ENCODE measurements at places on chromosomes 7 and 10. TPM values are rescaled to one million over a fixed set of nuclear protein-coding genes. Genes with fewer than 3 reads are reported as not detected.

Gene CUBN
- total RNA-seq = 1.1 TPM

Gene MDFIC
- 29.4 TPM for total RNA-seq

GRCh38 chr10:133361773-133362441 lies 4.1 kb upstream of the FUOM start:
- no peaks in the 10 kb centered on the region for H3K27me3 ChIP-seq
- H3K36me3 ChIP-seq = peaks cover 45% of the 10 kb centered on the region
- H3K4me1 ChIP-seq = peaks cover 29% of the 10 kb centered on the region
- no peak overlapping the region for H3K4me3 ChIP-seq

GRCh38 chr7:50531401-50531911 lies 33.7 kb downstream of the DDC start:
- no peak overlapping the region for H3K27ac ChIP-seq
- H3K27me3 ChIP-seq = peaks cover 7% of the 10 kb centered on the region
- H3K36me3 ChIP-seq = no peaks in the 10 kb centered on the region
- no peaks in the 10 kb centered on the region for H3K4me1 ChIP-seq
- no peak overlapping the region for H3K4me3 ChIP-seq

DNA sequence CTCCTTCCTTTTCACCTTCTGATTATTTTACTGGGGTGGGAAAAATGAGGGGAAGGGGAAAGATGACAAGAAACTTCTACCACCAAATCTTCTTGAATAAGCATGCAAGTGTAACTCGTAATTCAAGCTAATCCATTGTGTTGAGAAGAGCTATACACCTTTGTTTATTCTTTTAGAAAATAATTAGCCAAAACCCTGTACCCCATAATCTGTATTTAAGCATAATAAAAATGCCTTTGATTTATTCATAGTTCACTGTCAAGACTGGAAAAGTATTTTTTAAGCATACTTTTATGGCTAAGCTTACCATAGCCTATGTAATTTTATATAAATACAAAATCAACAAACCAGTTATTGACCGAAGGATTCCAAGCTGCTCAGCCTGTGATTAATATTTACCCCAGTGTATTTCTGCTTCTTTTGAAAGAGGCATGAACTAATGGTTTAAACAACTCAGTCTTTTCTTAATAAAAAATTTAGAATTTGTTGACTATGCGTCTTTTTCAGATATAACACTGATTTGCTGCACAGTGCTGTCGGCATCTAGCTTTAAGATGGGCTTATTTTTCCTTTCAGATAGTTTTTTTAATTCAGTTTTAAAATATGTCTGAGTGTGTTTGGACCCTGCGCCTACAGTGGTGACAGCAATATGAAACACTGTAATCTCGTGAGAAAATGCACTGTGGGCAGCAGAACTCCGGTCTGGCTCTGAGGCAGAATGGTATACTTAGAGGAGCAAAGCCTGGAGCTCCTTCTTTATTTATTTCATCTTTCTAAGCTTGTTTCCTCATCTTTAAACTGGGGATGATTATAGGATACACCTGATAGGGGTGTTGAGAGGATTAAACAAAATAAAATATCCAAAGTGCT lies 238.8 kb upstream of the LRGUK start:
- no peak for DNase-seq
- H3K27me3 ChIP-seq = no peaks in the 10 kb centered on the region
- H3K4me3 ChIP-seq = no peak overlapping the region
- H3K36me3 ChIP-seq = no peaks in the 10 kb centered on the region

Gene VPS41
- 34.6 TPM for total RNA-seq

GRCh38 chr10:47021850-47022249 lies 110.6 kb downstream of the PTPN20 start:
- H3K36me3 ChIP-seq = no peaks in the 10 kb centered on the region
- DNase-seq = no peak
- H3K4me3 ChIP-seq = no peak overlapping the region
- H3K27ac ChIP-seq = no peak overlapping the region
- H3K4me1 ChIP-seq = peaks cover 3% of the 10 kb centered on the region

DNA sequence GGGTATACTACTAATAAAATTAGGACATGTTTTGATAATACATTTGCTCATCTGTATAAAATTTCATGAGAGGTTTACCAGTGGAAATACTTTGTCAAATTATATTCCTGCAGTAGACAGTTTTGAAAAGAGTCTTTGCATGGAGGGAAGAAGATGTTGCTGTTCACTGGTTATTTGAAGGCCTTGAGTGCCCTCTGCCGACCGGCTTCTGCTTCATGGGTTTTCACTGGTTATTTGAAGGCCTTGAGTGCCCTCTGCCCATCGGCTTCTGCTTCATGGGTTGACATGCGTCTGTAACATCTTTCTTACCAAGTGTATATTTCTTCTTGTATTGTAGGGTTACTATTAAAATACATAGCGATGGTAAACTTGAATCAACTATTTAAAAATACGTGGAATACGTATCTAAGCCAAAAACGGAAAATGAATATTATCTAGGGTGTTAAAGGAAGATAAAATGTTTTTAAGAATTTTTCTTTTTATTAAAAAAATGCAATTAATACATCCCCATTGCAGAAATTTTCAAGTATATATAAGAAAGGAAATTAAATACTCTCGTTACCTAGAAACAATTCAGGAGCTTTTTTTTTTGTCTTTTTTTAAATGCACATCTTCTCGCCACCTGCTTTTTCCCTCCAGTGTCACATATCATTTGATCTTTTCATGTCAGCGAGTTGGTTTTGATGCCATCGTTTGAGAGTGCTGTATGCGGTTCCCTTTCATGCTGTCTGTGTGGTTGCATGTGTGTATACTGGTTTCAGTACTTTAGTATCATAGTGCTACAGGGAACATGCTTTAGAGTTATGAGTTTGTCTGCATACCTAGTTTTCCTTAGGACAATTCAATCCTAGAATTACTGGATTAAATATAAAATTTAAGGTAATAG lies 73.4 kb downstream of the SHH start:
- peaks cover 8% of the 10 kb centered on the region for H3K4me1 ChIP-seq
- H3K27me3 ChIP-seq = no peaks in the 10 kb centered on the region
- H3K36me3 ChIP-seq = peaks cover 50% of the 10 kb centered on the region

DNA sequence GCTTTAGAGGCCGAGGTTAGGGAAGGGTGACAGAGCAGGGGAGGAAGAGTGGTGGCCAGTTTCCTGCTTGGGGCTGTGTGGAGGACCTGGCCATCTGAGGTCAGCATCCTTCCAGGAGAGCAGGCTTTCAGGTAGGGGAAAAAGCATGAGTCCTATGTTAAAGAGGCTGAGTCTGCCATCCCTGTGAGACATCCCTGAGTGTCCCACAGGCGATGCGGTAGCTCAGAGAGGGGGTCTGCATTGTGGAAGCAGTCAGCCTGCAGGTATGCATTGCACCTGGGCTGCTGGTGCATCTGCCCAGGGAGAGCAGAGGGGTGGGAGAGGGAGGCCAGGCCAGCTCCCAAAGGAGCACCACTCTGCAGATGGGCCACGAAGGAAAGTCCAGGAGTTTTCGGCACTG lies 282.1 kb upstream of the ZNF32 start:
- DNase-seq = no peak
- no peak overlapping the region for H3K4me3 ChIP-seq
- H3K27ac ChIP-seq = no peak overlapping the region
- no peaks in the 10 kb centered on the region for H3K36me3 ChIP-seq
- H3K4me1 ChIP-seq = no peaks in the 10 kb centered on the region

DNA sequence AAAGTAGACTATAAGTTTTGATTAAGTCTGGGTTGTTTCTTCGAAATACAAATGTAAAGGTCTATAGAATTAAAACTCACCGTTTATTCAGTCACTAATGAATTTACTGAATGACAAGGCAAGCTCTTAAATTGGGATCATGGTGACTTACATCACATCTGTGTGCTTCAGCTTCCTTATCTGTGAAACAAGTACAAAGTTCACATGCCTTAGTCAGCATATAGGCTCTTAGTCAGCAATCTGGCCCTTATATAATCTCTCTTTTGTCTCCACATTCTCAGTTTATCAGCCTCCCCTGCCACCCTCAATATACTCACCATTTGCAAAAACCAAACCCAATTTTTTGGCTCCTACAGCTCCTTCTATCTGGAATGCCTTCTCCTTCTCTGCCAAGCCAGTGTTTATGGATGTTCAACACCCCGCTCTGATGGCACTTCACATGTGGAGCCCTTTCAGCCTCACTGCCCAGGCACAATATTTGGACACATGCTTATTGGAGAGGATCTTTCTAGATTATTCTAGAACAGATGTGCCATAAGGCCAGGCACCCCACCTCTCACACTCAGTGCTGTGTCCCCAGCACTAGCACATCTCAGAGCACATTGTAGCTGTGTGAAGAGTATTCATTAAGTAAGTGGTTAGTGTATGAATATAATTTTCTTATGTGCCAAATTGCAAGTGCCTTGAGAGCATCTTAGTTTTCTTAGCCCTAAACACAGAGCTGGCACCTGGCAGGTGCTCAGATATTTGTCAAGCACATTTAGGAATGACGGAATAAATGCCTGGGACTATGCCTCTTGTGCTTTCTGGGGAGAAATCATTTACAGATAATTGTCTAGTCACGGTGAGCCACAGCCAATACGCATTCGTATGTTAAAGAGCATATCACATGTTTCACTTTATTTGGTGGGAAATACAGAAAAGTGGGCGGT lies 9.8 kb upstream of the LAMB1 start:
- no peak overlapping the region for H3K27ac ChIP-seq
- H3K27me3 ChIP-seq = no peaks in the 10 kb centered on the region
- H3K4me1 ChIP-seq = peaks cover 6% of the 10 kb centered on the region
- no peak overlapping the region for H3K4me3 ChIP-seq
- no peaks in the 10 kb centered on the region for H3K36me3 ChIP-seq
- no peak for DNase-seq

- H3K36me3 ChIP-seq = no peaks in the 10 kb centered on the region
- DNase-seq = no peak
- H3K4me3 ChIP-seq = no peak overlapping the region
- no peaks in the 10 kb centered on the region for H3K27me3 ChIP-seq
- peaks cover 21% of the 10 kb centered on the region for H3K4me1 ChIP-seq
Observed at GRCh38 chr7:17405786-17406185, 107.3 kb downstream of the AHR start.

GRCh38 chr10:59960751-59961150 lies 54.4 kb upstream of the CCDC6 start:
- no peaks in the 10 kb centered on the region for H3K27me3 ChIP-seq
- H3K27ac ChIP-seq = no peak overlapping the region
- H3K4me3 ChIP-seq = no peak overlapping the region
- H3K4me1 ChIP-seq = peaks cover 4% of the 10 kb centered on the region
- no peak for DNase-seq

Gene HOXA7
- 14.9 TPM for total RNA-seq

DNA sequence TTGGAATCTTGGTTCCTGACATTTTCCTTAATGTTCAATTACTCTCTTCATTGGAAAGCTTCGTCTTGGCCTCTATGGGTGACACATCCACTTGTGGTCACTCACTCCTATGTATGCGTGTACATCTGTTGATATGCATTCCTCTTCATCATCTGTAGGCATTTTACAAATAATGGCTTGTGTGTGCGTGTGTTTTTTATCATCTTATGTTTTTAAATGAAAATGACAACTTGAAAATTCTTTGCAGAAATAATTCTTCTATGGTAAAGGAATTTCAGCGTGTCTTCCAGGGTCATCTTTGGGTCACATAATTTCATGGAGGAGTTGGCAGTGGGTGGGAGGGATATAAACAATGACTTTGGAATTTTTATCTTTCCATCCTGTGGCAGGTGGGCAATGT lies 925.1 kb downstream of the LRMDA start:
- no peak for DNase-seq
- no peak overlapping the region for H3K4me3 ChIP-seq
- H3K4me1 ChIP-seq = peaks cover 2% of the 10 kb centered on the region
- H3K27ac ChIP-seq = no peak overlapping the region
- H3K36me3 ChIP-seq = no peaks in the 10 kb centered on the region

- no peak for DNase-seq
- H3K4me3 ChIP-seq = no peak overlapping the region
- no peak overlapping the region for H3K27ac ChIP-seq
- no peaks in the 10 kb centered on the region for H3K36me3 ChIP-seq
- H3K27me3 ChIP-seq = peaks cover 9% of the 10 kb centered on the region
Observed at GRCh38 chr10:28935061-28935460, 257.7 kb downstream of the BAMBI start.

Gene GPR15LG
- total RNA-seq = 2.0 TPM

DNA sequence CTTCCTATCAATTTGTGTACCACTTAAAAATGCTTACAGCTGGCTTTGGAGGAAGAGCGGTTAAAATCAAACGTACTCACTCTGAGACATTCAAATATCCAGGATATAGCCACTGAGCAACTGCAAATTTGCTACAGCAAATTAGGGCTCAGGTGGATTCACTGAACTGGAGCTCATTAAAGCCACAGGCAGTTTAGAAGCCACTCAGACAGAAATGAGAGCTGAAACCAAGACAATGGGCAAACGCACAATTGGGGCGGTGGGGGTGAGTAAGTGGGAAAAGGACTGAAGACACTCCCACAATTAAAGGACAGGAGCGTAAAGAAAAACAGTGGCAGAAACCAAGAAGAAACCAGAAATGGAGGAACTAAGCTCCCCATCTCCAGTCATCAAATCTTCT lies 20.5 kb downstream of the MPP7 start:
- DNase-seq = no peak
- H3K27ac ChIP-seq = no peak overlapping the region
- H3K27me3 ChIP-seq = no peaks in the 10 kb centered on the region
- no peaks in the 10 kb centered on the region for H3K36me3 ChIP-seq
- peaks cover 25% of the 10 kb centered on the region for H3K4me1 ChIP-seq
